Adipose tissue (tissue), 3 donors: ENCODE measurements at places on chromosomes 7 and 10. TPM values are rescaled to one million over a fixed set of nuclear protein-coding genes. Genes with fewer than 3 reads are reported as not detected.

The GPR37 gene
- polyA plus RNA-seq = 0.62 TPM

The DNAJB9 gene
- 49.3 TPM for polyA plus RNA-seq

The HELLS gene
- polyA plus RNA-seq = 0.56 TPM

The RBM20 gene
- 7.1 TPM for polyA plus RNA-seq

The SFXN3 gene
- 27.0 TPM for polyA plus RNA-seq

The OR6B1 gene
- polyA plus RNA-seq = not detected

The CYP2E1 gene
- polyA plus RNA-seq = 2.1 TPM

The CRPPA gene
- polyA plus RNA-seq = 0.49 TPM

The CEP41 gene
- 6.2 TPM for polyA plus RNA-seq

The PRSS37 gene
- not detected for polyA plus RNA-seq

The ENTPD1 gene
- 1.6 TPM for polyA plus RNA-seq

The CFAP70 gene
- 1.8 TPM for polyA plus RNA-seq
